Activated CD8-positive, alpha-beta memory T cell treated with anti-CD3 and anti-CD28 coated beads for 48 hours (primary cell): ENCODE measurements at places on chromosomes 2 and 18.

DNA sequence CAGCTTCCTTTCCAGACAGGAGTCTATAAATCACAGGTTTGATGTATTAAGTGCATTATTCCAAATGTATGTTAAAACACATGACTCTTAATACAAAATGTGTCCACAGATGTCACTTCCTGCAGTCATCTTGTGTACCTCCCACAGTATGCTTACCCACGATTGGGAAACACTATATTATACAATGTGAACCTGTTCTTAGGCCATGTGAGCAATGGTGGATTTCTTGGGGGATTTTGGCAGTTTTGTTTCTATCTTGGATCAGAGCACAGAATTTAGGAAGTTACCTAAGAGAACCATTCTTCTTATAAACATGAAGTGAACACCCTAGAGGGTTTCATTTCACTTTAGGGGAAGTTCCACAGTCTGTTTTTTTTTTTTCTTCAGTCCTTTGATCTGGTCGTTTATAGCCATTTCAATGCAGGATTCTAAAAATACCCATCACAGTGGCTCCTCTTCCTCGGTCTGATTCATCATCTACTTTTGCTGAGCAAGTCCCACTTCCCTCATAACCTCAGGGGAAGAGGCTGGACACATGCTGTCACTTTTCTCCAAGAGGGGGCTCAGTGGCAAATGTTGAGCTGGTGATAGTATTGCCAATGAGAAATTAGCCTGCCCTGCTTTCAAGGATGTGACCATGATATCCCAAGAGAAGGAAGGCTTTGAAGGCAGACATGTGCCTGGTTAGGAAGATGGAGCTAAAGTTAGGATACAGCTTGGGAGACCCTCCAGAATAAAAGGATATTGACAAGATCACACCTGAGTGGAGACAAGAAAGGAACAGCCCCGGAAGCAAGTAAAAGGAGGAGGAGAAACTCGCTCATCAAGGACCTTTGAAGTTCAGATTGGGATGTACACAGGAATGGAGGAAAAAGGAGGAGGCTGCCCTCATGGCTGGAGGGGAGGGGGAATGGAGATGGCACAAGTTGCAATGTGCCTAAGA lies 22.6 kb downstream of the PLEK start:
- DNase-seq: no peak

DNA sequence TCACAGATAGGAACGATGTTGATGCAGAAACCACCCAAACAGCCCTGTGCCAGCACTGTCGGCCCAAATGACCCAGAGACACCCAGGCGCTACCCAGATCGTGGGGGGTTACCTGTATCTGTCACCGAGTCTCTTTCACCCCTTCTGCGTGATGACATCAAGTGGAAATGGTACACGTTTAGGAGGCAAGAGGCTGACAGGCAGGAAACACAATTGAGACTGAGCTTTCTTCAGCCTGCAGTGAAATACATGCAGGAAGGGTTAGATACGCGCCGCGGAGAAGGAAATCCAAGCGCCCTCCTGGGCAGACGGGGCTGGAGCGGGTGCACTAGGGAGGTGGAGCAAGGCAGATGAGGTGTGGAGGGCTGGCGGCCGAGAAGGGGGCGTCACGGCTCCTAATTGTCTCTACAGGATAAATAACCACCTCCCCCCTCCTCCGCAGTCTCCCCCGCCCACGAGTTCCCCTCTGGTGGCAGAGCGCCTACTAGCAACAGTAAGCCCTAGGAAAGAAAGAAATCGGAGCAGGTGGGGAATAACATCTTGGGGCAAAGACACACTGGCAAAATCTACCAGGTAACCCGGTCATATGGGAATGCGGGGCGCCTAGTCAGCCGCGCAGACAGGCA lies at the start of gene RNF152:
TSS of gene RNF152 (minus strand) at position 325 of the 626 bp plus-strand sequence. CDS start 76,544 bp downstream, outside the sequence.
- no peak for DNase-seq

- DNase-seq: no peak
These were observed 718.8 kb downstream of the DPP10 start for GRCh38 chr2:115161081-115161770.

DNA sequence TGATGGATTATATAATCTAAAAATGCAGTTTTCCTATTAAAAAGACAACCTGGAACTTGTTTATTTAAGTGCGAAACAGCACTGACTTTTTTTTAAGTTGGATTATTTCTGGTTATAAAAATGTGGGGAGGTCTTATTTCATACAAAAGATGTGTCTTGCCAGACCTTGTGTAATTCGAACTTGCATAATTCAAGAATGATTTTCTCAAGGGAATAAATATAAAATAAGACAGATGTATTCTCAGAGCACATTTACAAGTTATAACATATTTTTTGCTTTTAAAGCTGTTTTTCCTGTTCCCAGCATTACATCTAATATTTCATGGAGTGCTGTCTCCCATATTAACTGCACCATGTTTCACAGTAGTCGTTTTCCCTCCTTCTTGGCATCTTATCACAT lies 263.1 kb downstream of the CDH20 start:
- no peak for DNase-seq

DNA sequence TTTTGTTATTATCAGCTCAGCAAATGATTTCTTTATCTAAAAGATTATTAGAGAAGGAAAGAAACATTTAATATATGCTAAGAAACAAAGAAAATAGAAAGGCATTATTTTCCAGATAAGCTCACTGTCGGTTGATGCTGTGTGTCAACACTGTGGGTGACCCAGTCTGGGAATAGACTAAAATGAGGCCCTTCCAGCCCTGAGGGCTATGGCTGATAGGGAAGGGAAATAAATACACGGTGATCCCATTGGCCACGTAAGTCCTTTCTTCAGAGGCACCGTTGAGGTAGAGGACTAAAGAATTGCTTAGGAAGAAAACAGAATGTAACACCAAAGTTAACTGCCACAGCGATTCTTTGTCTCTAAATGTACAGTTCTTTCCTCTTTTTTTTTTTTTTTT lies 1.8 kb downstream of the ABCB11 start:
- DNase-seq: no peak

DNA sequence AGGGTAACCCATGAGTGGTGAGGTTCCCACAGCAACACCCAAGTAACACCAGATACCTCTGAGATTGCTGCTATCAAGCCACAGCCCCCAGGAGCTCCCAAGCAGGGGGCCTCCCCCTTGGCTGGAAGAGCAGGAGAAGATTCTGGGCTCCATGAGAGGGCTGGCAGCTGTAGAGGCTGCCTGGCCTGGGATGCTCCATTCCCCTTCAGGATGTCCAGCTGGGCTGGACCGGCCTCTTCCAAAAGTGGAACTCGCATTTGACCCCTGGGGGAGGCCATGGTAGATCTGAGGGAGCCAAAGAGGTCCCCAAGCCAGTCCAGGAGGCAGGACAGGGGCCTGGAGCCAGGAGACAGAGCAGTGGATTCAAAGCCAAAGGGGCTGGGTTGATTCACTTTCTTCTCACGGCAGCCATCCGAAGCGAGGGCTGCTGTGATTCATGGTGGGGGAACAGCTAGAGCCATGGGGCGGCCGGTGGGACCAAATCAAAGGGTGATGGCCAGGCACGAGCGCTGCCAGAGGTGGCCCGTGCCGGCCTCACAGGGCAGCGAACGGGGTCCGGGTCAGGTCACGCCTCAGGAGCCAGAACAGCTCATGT lies 95.3 kb upstream of the ID2 start:
- DNase-seq: no peak

- no peak for DNase-seq
These were observed 163.4 kb downstream of the INHBB start for GRCh38 chr2:120509213-120509815.

- DNase-seq: no peak
These were observed 136.9 kb downstream of the SH3RF3 start for GRCh38 chr2:109265953-109266352.

DNA sequence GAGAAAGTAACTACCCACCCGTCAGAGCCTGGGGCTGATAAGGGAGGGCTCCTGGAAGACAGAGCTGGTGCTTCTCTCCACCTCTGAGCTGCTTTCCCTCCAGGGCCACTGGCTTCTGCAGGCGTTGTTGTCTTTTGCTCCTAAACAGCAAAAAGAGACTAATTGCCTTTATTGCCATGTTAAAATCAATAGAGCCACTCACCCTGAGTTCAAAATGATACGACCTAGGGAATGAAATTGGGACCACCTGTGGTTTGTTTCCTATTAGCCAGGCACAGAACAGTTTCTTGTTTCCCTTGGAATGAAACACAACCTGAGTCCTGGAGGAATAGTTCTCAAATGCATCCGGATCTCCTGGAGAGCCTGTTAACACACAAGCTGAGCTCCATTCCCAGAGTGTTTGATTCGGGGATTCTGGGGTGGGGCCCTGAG lies 45.8 kb downstream of the TCF7L1 start:
- DNase-seq: no peak

- DNase-seq: no peak
These were observed 163.8 kb downstream of the FAM210A start for GRCh38 chr18:13562494-13563029.

- DNase-seq: no peak
These were observed 170.6 kb downstream of the SLC8A1 start for GRCh38 chr2:40281021-40281940.

DNA sequence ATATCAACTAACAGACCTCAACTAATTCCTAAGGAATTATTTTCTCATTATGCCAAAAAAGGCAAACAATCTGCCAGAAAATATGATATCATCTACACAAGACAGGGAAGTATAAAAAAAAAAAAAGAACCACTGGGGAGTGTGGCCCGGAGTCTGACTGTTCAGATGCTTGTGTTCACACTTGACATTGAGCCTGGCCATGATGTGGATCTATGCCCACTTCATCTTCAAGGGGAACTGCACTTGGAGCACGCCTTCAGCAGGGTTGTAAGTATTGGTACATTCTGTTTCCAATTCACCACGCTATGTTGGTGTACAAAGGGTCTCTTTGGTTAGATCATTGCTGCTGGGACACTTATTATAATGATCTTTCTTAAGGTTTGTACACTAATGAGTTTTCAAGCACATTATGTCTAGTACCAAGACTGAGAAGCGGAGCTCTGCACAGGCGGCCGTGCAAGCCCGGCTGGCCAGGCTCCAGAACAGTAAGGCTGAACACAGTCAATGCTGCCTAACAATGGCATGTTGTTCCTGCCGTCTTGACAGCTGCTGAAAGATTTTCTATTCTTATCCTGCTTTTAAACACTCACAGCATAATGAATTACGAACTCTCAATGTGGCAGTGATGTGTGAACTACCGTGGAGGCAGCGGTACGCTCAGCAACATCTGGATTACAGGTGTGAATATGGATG lies 788.4 kb upstream of the SOX11 start:
- DNase-seq: no peak

- no peak for DNase-seq
These were observed 23.3 kb downstream of the PUM2 start for GRCh38 chr2:20327370-20327769.

DNA sequence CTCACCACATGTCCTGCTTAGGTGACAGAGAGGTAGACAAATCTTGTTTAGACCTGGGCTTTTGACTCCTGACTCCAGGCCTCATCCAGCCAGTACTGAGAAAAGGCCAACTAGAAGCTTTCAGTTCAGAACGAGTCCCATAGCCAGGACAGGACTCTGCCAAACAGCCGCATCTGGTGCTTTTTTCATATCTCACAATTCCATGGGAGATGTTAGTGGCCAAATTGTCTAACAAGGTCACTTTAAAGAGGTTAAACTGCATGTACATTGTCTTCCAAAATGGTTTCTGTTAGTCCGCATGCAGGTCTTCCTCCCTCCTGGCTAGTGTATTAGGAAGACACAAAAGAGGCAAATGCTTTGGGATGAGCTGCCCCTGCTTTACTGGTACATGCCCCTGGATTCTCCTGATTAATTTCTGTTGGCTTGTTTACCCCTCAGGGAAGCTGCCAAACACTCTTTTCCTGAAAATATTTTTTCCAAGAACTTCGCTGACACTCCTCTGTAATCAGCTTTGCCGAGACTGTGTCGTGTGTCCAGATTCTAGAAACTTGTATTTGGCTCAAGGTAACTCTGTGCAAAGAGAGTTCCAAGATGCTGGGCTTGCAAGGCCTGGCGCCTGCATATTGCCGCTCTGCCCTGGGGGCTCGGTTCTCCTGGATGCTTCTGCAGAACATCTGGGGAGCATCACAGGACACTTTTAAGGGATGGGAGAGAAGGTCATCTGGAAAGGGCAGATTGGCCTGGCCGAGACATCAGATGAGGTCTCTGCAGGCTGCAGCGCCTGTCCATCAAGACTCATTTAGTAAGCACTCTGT lies 209.2 kb upstream of the APCDD1 start:
- no peak for DNase-seq

GRCh38 chr2:6939071-6939470 lies 21.9 kb downstream of the RNF144A start:
- no peak for DNase-seq

DNA sequence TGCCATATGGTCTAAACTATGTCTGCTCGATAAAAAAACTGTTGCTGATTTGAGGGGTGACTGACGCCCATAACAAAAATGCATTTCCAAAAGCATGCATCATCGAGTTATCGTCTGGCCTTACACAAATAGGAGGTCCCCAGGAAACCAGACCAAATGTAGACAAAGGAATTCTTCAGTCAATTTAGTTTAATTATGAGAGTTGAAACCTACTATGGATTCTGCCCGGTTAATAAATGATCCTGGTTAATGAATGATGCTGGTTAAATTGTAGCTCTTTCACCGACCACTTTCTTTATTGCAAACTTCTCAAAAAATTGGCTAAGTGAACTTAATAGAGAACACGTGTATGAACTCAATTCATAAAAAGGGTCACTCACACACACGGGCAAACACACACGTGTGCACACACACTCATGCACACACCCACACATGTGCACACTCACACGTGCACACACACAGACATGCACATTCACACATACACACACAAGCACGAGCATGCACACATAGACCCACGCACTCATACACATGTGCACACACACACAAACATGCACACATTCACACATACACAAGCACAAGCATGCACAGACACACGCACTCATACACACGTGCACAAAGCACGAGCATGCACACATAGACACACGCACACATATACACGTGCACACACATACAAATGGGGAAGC lies 59.0 kb upstream of the SALL3 start:
- DNase-seq: no peak

GRCh38 chr2:68521037-68521436 lies 53.7 kb downstream of the APLF start:
- no peak for DNase-seq

DNA sequence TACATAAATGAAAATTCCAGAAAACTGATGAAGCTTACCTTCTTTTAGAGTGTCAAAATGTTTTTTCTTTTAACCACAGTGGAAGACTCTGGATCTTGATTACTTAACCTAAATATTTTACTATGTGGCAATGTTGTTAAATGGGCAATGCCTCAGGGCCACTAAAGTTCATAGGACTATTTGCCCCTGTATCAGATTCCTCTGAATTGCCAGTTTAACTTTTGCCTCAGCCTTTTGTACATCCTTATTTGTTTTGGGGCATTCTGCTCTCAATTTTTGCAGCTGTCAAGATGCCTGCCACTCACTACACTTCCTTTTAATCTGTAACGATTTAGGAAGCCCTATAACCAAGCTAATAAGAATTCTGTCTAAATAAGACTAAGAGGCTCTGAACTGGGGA lies 31.7 kb upstream of the SERTAD2 start:
- no peak for DNase-seq

GRCh38 chr2:181754105-181754504 lies 73.8 kb upstream of the NEUROD1 start:
- no peak for DNase-seq

GRCh38 chr2:172639823-172640222 lies 83.9 kb downstream of the PDK1 start:
- DNase-seq: no peak
